ENCODE measurements at places on chromosomes 1 and 21.
A peak's percentile ranks its signal among the peaks of the same experiment; 100 is the strongest.

DNA sequence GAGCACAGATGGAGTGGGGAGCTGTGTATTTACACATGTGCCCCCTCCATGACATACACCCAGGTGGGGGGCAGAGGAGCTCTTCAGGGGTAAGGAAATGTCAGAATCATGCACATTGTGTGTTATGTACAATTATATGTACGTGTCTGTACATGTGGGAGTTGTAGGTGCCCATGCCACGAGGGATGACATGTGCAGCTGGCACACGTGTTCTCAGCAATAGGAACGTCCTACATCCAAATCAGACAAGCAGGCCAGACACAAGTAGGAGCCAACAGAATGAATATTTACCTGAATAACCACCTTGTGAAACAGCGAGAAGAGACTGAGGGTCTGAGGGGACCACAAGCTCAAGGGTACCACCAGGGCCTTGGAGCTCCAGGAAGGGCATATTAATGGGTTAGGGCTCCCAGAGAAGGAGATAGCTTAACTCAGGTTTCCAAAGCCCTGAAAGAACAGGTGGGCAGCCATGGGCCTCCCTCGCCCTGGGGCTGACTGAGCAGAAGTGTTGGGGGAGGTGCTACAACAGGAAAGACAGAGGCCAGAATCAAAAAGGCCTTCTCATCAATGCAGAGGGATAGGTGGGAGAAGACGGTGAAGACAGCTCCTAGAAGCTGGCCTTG, 3.2 kb downstream of the COL16A1 start:
- no peak overlapping the region for H3K4me3 ChIP-seq
- DNase-seq = no peak
- H3K27ac ChIP-seq = no peak overlapping the region
- H3K4me1 ChIP-seq = peaks cover 19% of the 10 kb centered on the region

DNA sequence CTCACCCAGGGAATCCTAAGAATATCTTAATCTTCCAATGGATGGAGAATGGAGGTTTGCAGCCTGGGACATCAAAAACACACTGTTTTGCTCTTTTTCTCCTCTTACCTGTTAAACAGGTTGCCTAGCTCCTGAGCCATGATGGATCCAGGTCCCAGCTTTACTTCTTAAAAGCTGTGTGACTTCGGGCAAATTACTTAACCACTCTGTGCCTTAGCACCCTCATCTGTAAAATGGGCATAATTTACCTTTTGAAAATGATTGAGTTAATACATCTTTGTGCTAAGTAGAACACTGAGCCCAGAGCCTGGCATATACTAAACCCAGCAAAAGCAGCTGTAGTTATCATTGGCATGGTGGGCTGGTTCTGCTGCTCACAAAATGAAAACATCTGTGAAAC, 10.2 kb downstream of the COQ8A start:
- no peaks in the 10 kb centered on the region for H3K27me3 ChIP-seq
- H3K4me1 ChIP-seq = peaks cover 11% of the 10 kb centered on the region
- DNase-seq = no peak
- no peak overlapping the region for H3K4me3 ChIP-seq

GRCh38 chr1:170377896-170378634, 153.9 kb upstream of the GORAB start:
- no peak overlapping the region for H3K4me3 ChIP-seq
- no peaks in the 10 kb centered on the region for H3K27me3 ChIP-seq
- no peaks in the 10 kb centered on the region for H3K36me3 ChIP-seq
- no peaks in the 10 kb centered on the region for H3K4me1 ChIP-seq

- peaks cover 25% of the 10 kb centered on the region for H3K4me1 ChIP-seq
- no peaks in the 10 kb centered on the region for H3K27me3 ChIP-seq
- peak overlapping the region; percentile 13 for H3K27ac ChIP-seq
- peaks cover 4% of the 10 kb centered on the region for H3K36me3 ChIP-seq
Observed at GRCh38 chr1:109198043-109198695, 15.5 kb upstream of the SARS1 start.

DNA sequence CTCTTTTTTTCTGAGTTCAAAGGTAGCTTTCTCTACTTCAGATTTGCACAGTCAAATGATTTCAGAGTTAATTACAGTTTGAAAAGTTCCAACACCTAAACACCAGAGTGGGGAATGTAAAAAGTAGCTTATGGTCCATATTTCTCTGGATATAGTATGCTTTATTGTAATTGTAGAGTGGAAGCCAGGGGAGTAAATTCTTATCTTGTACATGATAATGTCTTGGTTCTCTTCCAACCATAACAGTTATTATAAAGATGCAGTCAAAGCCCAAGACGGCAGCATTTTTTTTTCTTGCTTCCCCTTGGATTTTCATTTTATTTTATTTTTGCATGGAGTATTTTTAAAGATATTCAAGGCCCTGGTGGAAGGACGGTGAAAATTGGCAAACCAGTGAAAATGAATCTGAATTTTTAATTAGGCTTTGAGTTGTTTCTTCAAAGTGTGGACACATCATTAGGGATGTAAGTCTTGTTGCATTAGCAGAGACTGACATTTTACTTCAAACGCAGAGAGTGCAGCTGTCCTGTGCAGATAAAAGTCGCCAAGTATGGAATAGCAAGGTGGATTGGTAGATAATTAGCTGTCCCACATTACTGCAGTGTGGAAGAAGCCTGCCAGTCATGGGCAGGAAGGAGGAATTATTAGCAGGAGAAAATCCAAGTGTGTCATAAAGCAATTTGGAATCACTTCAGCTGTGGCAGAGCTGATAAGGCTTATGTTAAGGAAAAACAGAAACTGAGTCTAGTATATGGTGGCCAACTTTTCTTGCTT, 11.3 kb downstream of the CACHD1 start:
- H3K36me3 ChIP-seq = no peaks in the 10 kb centered on the region
- no peaks in the 10 kb centered on the region for H3K4me1 ChIP-seq
- DNase-seq = no peak
- H3K4me3 ChIP-seq = no peak overlapping the region
- no peak overlapping the region for H3K27ac ChIP-seq

DNA sequence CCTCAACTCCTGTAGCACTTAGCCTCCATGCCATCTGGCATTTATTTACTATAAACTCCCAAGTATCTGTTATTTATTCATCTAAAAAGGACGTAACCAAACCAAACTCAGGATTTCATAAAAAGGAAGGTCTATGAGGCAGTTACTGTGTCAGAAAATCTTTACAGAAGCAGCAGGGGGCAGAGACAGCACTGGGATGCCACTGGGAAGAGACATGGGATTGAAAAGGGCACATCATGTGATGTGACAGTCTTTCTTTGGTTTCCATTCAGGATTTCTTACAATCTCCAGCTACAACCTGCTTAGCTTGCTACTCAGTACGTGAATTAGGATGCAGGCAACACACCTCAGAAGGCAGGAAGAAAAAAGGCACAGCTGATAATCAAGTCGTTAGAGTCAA, 31.2 kb downstream of the SPRTN start:
- no peak for DNase-seq
- H3K27ac ChIP-seq = no peak overlapping the region
- H3K4me3 ChIP-seq = no peak overlapping the region
- H3K27me3 ChIP-seq = no peaks in the 10 kb centered on the region
- peaks cover 52% of the 10 kb centered on the region for H3K36me3 ChIP-seq

DNA sequence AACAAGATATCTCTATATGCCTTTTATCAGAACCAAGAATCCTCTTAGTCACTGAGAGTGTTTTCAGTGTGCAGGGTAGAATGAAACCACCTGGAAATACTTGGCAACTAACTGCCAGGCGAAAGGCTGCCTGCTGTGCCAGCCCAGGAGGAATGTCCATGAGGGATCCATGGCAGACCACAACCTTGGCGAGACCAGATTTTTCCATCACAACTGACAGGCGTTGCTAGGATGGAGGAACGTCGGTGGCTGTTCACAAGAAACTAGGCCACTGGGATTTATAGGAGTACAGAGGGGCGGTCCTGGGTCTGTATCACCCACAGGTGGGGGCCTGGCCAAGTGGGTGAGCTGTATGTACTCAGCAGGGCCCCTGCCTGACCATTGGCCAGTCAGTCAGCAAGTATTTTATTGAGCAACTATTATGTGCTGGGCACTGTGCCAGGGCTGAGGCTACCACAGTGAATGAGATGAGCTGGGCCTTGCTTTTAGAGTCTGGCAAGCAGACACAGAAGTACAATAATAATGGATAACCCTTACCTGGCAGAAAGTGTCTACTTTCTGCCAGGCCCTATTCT, 199.4 kb downstream of the FOXD2 start:
- H3K27ac ChIP-seq = no peak overlapping the region
- no peak overlapping the region for H3K4me3 ChIP-seq
- H3K36me3 ChIP-seq = no peaks in the 10 kb centered on the region

DNA sequence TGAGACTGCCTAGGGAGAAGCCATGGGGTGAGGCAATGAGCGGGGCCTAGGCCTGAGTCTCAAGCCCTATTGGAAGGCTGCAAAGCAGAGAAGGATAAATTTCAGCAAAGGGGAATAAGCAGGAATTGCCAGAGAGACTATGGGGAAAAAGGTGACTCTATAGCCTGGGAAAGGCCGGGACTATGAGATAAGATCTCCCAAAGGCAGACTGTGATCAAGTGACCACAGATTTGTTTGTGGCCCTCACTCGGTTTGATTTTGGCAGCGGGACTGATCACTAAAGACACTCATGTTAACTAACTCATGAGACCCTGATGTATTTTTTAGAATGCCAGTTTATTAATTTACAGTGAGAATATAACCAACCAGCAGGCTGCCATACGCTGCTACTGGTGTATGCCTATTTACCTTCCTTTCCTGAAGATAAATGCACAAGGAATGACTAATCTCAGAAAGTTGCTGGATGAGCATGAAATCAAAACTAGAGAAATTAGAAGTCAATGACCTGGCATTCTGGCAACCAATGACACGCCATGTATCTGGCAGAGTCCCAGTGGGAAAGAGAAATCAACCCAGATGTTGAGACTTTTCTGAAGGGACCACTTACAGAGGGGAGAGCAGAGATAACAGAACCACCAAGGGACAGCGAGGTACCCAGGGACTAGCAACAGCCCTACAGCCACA, 4.3 kb downstream of the HSF2BP start:
- peaks cover 1% of the 10 kb centered on the region for H3K36me3 ChIP-seq
- no peak overlapping the region for H3K27ac ChIP-seq
- peaks cover 8% of the 10 kb centered on the region for H3K4me1 ChIP-seq
- no peak for DNase-seq
- peaks cover 7% of the 10 kb centered on the region for H3K27me3 ChIP-seq

GRCh38 chr21:15054606-15055239, 10.1 kb downstream of the NRIP1 start:
- no peaks in the 10 kb centered on the region for H3K36me3 ChIP-seq
- H3K27me3 ChIP-seq = peaks cover 2% of the 10 kb centered on the region
- peaks cover 59% of the 10 kb centered on the region for H3K4me1 ChIP-seq
- no peak overlapping the region for H3K27ac ChIP-seq

- H3K4me3 ChIP-seq = no peak overlapping the region
- DNase-seq = no peak
- H3K27me3 ChIP-seq = peaks cover 47% of the 10 kb centered on the region
Observed at GRCh38 chr1:116674011-116674531, 6.5 kb upstream of the IGSF3 start.

GRCh38 chr1:170765712-170766330, 101.9 kb downstream of the PRRX1 start:
- no peak for DNase-seq
- H3K27ac ChIP-seq = no peak overlapping the region
- no peaks in the 10 kb centered on the region for H3K36me3 ChIP-seq
- no peaks in the 10 kb centered on the region for H3K4me1 ChIP-seq

DNA sequence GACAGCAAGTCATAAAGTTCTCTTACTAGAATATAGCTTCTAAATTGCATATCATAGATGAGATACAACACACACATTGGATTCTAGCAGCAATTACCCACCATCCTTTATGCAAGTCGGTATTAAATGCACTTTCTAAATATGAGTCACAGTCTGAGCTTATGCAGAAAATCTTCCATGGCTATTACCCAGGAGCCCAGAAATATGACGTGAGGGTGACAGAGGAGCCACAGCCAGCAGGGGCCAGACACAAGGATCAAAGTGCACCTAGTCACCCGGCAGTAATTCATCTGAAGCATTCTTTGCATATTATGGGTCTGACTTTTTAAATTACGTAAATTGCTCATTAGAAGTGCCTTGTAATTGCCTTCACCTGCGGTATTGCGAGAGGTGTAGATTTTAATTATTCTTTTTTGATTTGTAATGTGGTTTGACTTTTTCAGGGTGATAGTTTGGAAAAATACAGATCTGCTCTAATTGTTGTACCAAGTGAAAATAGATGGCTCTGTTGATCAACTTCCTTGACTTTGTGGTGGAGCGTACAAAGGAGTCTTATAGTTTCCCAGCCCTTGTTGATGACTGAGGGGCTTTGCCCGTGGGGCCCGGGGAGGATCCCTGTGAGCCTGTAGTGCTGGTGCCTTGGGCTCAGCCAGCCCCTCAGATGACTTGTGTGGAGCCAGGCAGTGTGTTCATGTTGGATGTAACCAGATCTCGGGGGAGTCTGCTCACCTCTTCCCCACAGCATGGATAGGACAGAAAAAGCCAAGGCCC, 470.0 kb upstream of the VAMP3 start:
- H3K4me3 ChIP-seq = no peak overlapping the region
- H3K27me3 ChIP-seq = peaks cover 7% of the 10 kb centered on the region
- no peak for DNase-seq

DNA sequence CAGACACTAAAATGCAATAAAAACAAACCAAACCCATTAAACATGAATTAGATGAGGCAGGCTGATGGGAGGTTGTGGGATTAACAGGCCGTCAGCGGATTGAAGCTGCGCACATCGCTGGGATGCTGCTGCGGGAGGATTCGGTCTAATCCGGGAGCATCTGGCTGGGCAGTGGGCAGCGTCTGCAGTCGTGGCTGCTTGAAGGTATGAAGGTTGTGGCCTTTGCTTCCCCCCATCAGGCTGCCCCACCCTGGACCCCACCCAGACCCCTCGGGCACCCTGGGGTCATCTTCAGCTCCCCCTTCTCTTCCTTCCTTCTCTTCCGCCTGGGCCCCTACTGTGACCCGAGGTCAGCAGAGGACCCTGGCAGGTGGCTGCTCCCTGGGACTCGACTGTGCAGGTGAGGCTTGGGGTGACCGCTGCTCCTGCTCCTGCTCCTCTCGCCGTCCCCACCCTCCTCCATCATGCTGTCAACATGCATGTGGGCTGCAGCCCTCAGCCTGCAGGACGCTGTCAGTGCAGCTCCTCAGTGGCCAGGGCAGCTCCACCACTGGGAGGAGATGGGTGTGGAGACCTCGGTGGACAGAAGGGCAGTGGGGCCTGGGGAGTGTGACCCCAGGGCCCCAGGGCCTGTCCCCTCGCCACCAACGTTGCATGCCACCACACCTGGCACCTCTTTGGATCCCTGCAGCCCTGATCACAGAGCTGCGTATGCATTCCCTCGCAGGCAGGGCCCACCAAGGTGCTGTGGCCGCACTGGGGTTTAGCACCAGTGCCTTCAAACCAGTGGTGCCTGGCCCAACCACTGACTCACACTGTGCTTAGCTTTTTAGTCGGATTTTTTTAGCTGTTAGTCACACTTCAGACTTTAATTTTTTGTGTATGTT, 112.2 kb upstream of the COL6A1 start:
- no peak for DNase-seq
- no peak overlapping the region for H3K27ac ChIP-seq
- H3K4me3 ChIP-seq = no peak overlapping the region
- no peaks in the 10 kb centered on the region for H3K4me1 ChIP-seq

DNA sequence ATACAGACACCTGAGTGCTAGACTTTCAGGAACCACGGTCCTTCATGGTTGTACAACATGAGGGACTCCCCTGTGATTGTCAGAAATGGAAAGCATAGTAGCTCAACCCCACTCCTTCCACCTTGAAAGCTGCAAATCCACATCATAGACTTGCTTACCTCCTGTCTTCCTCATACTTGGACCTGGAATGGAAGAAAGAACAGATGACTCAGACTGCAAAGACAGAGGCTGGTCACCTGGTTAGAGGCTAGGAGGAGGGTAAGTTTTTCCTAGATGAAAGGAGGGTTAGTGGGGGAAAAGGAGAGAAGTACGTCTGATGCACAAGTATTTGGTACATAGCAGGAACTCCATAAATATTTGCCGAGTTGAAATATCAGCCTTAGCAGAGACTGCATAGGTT, 37.2 kb downstream of the LRRC71 start:
- H3K4me1 ChIP-seq = peaks cover 16% of the 10 kb centered on the region
- H3K27me3 ChIP-seq = no peaks in the 10 kb centered on the region
- H3K36me3 ChIP-seq = no peaks in the 10 kb centered on the region

Measured in activated T-helper 2 cell treated with anti-CD3 and anti-CD28 coated beads, Interferon-gamma antibody, Interleukin-2, Interleukin-4, amounts not matched to agents 10 μg/mL and 5 μg/mL and 100 μg/mL, durations not matched to agents 14 hours and 24 hours and 36 hours (primary cell).